HFFc6 (cell line): ENCODE measurements at places on chromosomes 3 and 15.

- DNase-seq, result no peak
These were observed 1033.9 kb upstream of the NR2F2 start for GRCh38 chr15:95296643-95297042.

DNA sequence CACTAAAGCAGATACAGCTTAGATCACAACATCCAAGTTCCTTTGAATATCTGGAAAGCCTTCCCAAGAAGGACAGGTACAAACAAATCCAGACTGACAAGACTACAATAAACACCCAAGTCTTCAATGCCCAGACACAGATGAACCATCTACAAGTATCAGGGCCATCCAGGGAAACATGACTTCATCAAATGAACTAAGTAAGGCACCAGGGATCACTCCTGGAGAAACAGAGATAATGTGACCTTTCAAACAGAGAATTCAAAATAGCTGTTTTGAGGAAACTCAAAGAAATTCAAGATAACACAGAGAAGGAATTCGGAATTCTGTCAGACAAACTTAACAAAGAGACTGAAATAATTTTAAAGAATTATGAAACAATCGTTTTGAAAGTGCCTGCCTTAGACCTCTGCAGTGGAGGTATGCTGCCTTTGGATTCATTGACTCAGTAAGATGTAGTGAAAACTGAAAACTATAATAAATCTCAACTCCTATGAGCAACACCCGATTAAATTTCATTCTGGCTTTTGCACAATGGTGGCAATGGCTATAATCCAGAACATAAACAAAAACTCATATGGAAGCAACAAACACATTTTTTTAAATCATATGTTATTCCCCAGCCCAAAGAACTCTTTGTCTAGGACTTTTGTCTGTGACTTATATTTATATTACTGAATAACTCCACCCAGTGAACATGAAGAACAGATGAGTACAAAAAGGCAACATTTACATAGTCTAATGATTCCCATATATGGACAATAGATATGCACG is 12.6 kb upstream of the COL8A1 start:
- DNase-seq, result no peak

DNA sequence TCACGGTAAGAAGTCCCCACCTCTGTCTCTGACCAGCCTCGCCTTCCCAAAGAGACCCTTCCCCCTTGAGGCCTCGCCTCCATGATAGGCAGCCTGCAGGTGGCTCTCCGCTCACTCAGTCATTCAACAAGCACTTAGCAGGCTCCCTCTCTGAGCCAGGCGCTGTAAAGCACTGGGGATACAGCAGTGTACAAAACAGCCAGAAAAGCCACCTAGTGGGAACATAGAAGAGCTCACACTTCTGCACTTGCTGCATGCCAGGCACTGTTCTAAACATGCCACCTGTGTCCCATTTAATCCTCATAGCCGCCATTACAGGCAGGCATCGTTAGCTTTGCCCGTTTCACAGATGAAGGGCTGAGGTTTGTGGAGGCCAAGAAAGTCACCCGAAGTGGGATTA is 56.0 kb downstream of the SEMA3G start:
- no peak for DNase-seq

DNA sequence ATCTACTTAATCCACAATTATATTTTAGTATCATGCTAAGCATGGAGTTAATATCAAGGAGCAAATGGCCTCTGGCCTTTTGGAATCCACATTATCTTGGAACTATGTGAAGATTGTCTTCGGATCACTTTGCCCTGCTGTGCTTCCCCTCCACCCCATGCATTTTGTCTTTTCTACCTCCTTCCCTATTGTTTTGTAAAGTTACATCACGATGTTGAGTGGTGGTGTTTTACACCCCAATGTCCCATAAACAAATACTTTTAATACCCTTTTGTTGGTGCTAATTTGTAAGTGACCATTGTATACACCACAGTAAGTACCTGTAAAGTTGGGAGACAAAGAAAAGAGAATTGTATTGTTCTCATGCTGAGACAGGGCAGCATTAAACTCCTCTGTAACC is 258.4 kb upstream of the ZNF717 start:
- DNase-seq, result no peak

GRCh38 chr15:41006479-41006878 is 53.2 kb downstream of the CHAC1 start:
- DNase-seq, result no peak

- no peak for DNase-seq
These were observed 62.5 kb upstream of the GBE1 start for GRCh38 chr3:81823882-81824395.

DNA sequence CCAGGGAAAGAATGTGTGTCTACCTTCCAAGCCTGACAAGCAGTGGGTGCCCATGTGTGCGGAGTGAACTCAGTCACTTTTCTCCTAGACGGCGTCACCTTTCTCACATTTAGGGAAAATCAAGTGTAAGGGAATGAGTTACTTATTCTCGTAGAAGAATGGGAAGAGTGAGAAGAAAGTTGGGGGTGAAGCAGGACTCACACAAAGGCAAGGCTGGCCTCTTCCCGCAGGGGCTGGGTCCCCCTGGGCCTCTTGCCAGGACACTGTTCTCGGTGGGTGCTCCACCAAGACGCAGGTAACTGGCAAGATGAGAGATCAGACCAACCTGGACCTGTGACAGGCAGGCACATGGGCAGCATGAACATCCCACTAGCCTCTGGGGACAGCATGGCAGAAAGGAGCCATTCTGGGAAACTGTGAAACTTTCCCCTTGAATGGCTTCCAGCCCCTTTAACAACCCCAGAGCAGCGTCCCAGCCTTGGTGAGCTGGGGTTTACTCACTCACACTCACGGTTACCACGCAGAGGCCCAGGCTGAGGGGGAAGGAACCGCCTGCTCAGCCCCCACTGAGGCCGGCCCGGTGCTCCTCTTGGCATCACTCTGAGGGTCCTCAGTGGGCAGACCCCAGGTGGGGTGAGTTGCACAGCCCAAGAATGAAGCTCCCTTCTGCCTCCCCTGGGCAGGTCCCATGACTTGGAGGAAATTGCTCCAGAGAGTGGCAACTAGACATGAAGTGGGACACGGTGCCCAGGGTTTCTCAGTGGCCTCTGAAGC is 15.0 kb upstream of the SRP14 start:
- no peak for DNase-seq

DNA sequence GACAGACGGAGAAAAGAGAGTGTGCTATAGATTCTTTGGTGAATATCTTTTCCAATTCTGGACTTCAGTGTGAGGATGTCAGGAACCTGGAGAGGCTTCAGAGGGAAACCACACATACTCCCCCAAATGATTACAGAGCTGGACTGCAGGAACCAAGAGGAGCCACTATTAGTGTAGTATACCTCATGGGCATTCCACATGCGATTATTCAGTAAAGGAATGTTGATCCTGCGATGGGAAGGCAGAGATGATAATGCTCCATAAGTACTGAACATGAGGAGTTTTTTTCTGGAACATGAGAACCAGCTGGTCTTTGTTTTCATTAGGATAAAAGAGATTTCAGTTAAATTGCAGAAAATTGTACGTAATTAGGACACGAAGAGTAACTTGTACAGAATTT is 18.7 kb downstream of the STARD9 start:
- DNase-seq, result peak; percentile 6

GRCh38 chr3:136840252-136840651 is 21.3 kb downstream of the SLC35G2 start:
- no peak for DNase-seq

DNA sequence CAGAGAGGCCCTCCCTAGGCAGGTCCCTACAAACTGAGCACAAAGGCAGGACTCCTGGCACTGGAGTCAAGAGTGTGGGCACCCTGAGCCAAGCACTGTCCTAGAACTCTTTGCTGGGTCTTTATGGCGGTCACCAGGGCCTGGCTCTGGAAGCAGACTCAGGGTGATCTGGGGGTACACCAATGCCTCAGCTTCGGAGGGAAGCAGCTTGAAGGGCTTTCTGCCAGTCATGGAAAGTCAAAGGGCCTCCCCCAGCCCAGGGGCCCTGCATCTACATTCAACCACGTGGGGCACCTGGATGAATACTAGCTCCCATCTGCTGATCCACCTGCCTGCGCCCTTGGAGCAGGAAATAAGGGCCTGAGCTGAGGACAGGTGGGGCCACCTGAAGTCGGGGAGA is 7.4 kb downstream of the EPB42 start:
- no peak for DNase-seq

DNA sequence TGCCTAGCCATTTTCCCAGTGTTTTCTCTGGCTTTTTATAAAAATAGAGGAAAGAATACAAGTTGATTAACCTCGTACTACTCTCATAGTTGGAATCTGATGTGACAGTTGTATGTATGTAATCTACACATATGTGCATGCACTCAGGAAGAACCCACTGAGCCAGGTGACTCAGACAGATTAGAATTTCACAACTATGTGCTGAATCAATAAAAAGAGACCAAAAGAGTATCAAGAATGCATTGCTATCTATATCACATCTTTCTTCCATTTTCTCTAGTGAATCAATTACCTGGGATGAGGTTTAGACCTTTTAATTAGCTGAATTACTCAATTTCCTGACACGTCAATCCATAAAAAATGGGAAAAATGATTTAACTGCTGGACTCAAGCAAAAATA is 319.3 kb upstream of the ATP10A start:
- no peak for DNase-seq

- no peak for DNase-seq
These were observed 22.4 kb downstream of the LYZL4 start for GRCh38 chr3:42387802-42388651.

- DNase-seq, result no peak
These were observed 59.9 kb downstream of the ARHGEF26 start for GRCh38 chr3:154180836-154181691.

GRCh38 chr15:64161688-64162477 is 939 bp downstream of the PPIB start:
- no peak for DNase-seq

GRCh38 chr3:194623449-194624290 is 9.5 kb downstream of the TMEM44 start:
- no peak for DNase-seq

GRCh38 chr3:34107669-34108068 is 309.2 kb downstream of the PDCD6IP start:
- DNase-seq, result no peak

DNA sequence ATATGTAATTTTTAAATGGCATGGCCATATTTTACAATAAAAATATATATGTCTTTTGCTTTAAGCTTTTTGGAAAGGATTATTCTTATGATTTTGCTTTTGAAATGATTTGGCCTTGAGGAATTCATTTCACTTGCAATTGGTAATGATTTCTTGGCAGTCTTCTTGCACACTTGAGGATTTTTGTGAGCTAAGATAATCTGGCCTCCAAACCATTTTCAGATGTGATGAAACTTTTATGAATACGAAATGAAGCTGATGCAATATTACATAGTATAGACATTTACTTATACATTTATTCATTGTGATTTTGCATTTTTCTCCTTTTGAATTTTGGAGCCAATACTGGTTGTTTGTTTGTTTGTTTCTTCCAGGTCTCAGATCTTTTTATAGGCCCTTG is 6.4 kb upstream of the SH2D7 start:
- no peak for DNase-seq

- DNase-seq, result no peak
These were observed 236.2 kb downstream of the TLE3 start for GRCh38 chr15:69861331-69862171.

DNA sequence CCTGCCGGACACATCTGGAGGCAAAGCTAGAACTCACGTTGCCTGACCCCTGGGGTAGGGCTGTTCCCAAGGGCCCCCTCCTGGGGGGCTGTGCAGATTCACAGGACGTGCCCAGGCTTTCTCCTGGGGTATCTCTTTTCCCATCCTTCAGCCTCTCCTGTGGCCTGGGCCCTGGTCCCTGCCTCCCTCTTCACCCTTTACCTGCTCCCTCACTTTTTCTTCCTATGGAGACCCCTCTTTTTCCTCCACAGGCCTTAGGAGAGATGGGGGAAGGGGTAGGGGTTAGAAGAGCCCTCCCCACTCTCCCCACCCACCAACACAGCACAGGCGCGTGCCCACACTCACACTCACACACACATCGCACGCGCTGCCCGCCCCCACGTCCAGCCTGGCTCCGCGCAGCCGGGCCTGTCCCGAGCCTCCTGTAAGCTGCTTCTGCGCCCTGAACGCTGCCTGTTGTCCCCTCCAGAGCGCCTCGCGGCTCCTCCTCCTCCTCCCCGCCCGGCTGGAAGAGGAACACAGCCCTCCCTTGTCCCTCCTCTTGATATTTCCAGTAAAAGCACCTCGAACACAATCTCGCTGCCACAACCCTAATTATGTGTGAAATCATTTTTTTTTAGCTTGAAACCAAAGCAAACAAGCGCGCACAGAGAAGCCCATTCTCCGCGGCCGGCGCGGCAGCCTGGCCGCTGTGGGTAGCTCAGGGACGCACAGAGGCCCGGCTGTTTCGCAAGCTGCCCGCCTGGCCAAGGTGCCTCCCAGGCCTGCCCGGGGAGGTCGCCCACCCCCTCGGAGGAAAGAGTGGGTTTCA is 33.9 kb upstream of the ACAN start:
- no peak for DNase-seq

GRCh38 chr3:72899349-72899765 is 11.5 kb downstream of the GXYLT2 start:
- no peak for DNase-seq

- DNase-seq, result no peak
These were observed 63.0 kb upstream of the TSC22D2 start for GRCh38 chr3:150345021-150345538.

GRCh38 chr3:114519415-114519814 is 225.6 kb downstream of the TIGIT start:
- DNase-seq, result peak; percentile 38

GRCh38 chr15:77988347-77989295 is 88.9 kb downstream of the TBC1D2B start:
- DNase-seq, result no peak

DNA sequence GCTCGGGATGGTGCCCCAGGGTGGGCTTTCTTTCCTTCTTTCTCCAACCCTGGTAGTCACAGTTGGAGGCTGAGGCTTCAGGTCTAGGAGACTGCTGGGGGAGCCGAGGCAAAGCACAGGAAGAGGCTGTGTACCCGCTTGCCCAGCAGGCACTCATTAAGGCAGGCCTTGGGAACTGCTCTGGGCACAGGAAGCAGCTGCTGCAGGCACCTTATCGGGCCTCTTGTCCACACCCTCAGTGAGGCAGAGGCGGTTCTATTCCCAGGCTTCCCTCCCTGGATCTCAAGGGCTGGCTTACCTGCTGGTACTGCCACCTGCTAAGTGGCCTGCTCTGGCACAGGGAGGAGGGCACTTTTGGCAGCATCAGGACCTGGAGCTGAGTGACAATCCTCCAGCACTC is 15.8 kb upstream of the GRM2 start:
- no peak for DNase-seq

- DNase-seq, result no peak
These were observed 25.6 kb downstream of the ACAN start for GRCh38 chr15:88828791-88829190.

DNA sequence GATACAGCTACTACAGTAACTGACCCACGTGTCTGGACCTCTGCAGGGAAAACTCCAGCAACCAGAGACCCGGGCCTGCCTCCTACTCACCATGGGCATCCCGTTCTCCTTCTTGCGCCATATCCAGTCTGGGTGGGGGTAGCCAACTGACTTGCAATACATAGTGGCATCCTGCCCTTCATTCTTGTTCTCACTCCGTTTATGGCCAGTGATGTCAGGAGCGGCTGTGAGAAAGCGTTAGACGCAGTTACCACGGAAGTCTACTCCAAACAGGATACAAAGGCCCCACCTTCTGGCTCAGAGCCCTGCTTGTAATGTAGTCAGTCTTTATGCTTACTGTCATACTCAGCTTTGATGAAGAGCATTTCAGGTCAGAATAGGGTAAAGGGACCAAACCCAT is 59.6 kb downstream of the NPTN start:
- peak; percentile 70 for DNase-seq
